ENCODE measurements at places on chromosomes 1 and 21. TPM values are rescaled to one million over a fixed set of nuclear protein-coding genes. Genes with fewer than 3 reads are reported as not detected.
A peak's percentile ranks its signal among the peaks of the same experiment; 100 is the strongest.

- peaks cover 5% of the 10 kb centered on the region for H3K36me3 ChIP-seq
- no peak overlapping the region for H3K4me3 ChIP-seq
- peaks cover 7% of the 10 kb centered on the region for H3K4me1 ChIP-seq
- H3K27ac ChIP-seq: no peak overlapping the region
Observed at GRCh38 chr1:109816175-109816811, 52.6 kb upstream of the EPS8L3 start.

DNA sequence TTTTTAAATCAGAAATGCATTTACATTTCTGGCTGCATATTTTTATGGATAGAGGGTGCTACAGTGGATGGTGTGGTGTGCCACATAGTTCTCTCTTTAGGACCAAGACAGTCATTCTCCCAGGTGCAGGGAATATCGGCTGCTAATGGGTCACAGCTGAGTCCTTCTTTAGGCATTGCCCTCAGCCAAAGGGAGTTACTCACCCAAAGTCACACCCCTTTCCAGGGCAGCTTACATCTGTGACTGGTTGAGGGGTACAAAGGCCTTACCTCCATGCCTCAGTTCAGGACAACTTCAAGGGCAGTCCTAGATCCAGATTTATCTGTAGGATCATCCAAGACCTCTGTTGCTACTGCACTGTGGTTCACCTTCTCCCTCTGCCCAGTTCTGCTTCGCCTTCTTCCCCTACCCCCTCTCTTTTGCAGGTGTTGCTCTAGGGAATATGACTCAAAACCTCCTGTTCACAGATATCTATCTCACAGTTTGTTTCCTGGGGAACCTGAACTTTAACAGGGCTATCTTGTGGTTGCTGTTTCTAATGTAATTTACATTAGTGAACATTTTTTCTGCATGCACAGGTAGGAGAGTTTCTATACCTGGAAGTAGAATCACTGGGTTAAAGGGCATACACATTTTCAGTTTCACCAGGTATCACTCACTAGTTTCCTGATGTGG lies 413.9 kb downstream of the RPS6KC1 start:
- DNase-seq: no peak
- H3K27ac ChIP-seq: no peak overlapping the region
- no peak overlapping the region for H3K4me3 ChIP-seq

DNA sequence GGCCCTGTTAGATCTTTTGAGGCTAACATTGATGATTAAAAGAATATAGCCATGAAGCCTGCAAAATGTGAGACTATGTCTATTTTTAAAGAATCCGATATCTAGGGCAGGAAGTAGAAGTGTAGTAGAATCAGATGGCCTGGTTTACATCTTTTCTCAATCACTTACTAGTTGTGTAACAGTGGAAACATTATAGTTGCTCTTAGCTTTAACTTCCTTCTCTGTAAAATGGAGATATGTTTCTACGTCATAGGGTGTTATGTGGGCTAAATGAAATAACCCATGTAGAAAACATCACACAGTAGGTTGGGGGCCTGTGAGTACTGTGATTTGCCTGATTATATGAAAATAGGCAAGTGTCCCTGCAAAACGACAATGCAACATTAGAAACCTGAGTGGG lies 4.4 kb upstream of the IGFN1 start:
- no peak overlapping the region for H3K4me3 ChIP-seq
- H3K36me3 ChIP-seq: no peaks in the 10 kb centered on the region
- H3K27me3 ChIP-seq: peaks cover 31% of the 10 kb centered on the region
- no peak for DNase-seq
- no peak overlapping the region for H3K27ac ChIP-seq

DNA sequence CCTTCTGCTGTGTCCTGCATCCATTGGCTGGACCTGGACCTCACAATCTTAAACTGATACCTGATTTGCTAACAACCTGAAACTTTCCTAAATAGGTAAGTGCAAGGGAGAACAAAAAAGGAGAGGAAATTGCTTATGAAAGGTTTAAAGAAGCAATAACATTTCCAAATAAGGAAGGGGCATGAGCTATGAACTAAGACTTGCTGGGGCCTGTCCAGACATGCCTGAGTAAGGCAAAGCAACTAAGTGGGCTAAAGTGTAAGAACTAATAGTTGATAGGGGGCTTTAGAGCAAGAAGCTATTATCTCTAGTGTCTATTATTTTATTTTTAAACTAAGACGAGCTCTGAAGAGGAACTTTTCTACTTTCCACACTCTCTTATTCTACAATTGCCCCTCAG lies 11.6 kb downstream of the JMJD4 start:
- H3K4me3 ChIP-seq: no peak overlapping the region
- peaks cover 7% of the 10 kb centered on the region for H3K4me1 ChIP-seq
- peaks cover 7% of the 10 kb centered on the region for H3K36me3 ChIP-seq
- H3K27me3 ChIP-seq: no peaks in the 10 kb centered on the region

- H3K27me3 ChIP-seq: peaks cover 21% of the 10 kb centered on the region
- H3K4me3 ChIP-seq: no peak overlapping the region
- peaks cover 5% of the 10 kb centered on the region for H3K4me1 ChIP-seq
- no peak overlapping the region for H3K27ac ChIP-seq
- H3K36me3 ChIP-seq: no peaks in the 10 kb centered on the region
Observed at GRCh38 chr1:39905172-39905571, 3.5 kb upstream of the MYCL start.

DNA sequence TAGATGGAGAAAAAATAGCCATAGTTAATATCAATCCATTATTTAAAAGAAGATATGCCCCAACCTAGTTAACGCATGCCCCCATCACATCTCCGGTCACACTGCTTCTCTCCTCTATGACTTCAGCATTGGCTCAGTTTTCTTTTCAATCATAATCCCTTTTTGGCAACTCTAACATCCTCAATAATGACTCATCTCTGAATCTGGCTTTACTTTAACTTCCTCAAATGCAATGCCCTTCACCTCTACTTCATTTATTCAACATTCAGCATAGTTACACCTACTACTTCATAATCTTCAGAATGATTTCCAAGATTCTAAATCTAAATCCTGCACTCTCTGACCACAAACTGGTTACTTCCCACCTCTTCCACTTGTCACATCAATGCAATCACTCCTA lies 417.3 kb downstream of the USH2A start:
- H3K4me3 ChIP-seq: no peak overlapping the region
- no peaks in the 10 kb centered on the region for H3K36me3 ChIP-seq
- H3K4me1 ChIP-seq: no peaks in the 10 kb centered on the region
- peaks cover 5% of the 10 kb centered on the region for H3K27me3 ChIP-seq

GRCh38 chr1:205934788-205935187 lies 8.5 kb downstream of the SLC26A9 start:
- no peak overlapping the region for H3K4me3 ChIP-seq
- H3K4me1 ChIP-seq: peaks cover 22% of the 10 kb centered on the region
- peaks cover 15% of the 10 kb centered on the region for H3K27me3 ChIP-seq
- no peaks in the 10 kb centered on the region for H3K36me3 ChIP-seq
- H3K27ac ChIP-seq: no peak overlapping the region

GRCh38 chr1:36814083-36814482 lies 220.2 kb downstream of the GRIK3 start:
- H3K4me1 ChIP-seq: no peaks in the 10 kb centered on the region
- H3K36me3 ChIP-seq: no peaks in the 10 kb centered on the region
- peaks cover 40% of the 10 kb centered on the region for H3K27me3 ChIP-seq
- H3K4me3 ChIP-seq: no peak overlapping the region

GRCh38 chr1:25672763-25673409 lies 56.3 kb downstream of the MAN1C1 start:
- peaks cover 7% of the 10 kb centered on the region for H3K27me3 ChIP-seq
- H3K27ac ChIP-seq: no peak overlapping the region
- no peak for DNase-seq

GRCh38 chr1:22174446-22175220 lies 31.7 kb upstream of the WNT4 start:
- H3K4me1 ChIP-seq: no peaks in the 10 kb centered on the region
- DNase-seq: no peak
- H3K27ac ChIP-seq: no peak overlapping the region
- H3K27me3 ChIP-seq: no peaks in the 10 kb centered on the region

DNA sequence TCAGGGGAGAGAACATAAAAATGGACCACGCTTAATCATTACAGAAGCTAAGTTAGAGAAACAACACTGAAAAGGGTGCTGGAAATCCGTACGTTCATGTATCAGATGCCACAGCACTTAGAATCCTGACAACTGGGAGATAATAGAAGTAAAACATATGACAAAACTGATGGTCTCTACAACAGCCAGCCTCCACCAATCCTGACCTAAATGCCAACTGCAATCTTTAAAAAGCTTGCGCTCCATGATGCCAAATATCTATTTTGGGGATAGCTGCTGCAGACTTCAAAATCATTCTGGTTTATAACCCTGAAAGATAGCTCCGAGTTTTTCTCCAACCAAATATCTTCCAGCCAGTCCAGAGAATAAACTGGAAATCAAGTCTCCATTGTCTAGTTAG lies 178.3 kb downstream of the RERE start:
- peaks cover 15% of the 10 kb centered on the region for H3K4me1 ChIP-seq
- no peak overlapping the region for H3K4me3 ChIP-seq
- H3K27me3 ChIP-seq: no peaks in the 10 kb centered on the region
- DNase-seq: no peak
- no peak overlapping the region for H3K27ac ChIP-seq

- H3K27me3 ChIP-seq: no peaks in the 10 kb centered on the region
- no peak for DNase-seq
- no peak overlapping the region for H3K4me3 ChIP-seq
- H3K36me3 ChIP-seq: no peaks in the 10 kb centered on the region
- H3K27ac ChIP-seq: no peak overlapping the region
Observed at GRCh38 chr1:84712276-84712874, 22.1 kb upstream of the SSX2IP start.

- peak; percentile 40 for DNase-seq
- no peaks in the 10 kb centered on the region for H3K36me3 ChIP-seq
- H3K4me1 ChIP-seq: peaks cover 28% of the 10 kb centered on the region
- no peaks in the 10 kb centered on the region for H3K27me3 ChIP-seq
- peak within 1 kb of the TSS; percentile 77 for H3K4me3 ChIP-seq
Observed at GRCh38 chr1:31373056-31373896, at the start of gene FABP3. Gene FABP3, minus strand, starts transcription at chr1:31373076. Its CDS starts 62 bp downstream, at chr1:31373014.

DNA sequence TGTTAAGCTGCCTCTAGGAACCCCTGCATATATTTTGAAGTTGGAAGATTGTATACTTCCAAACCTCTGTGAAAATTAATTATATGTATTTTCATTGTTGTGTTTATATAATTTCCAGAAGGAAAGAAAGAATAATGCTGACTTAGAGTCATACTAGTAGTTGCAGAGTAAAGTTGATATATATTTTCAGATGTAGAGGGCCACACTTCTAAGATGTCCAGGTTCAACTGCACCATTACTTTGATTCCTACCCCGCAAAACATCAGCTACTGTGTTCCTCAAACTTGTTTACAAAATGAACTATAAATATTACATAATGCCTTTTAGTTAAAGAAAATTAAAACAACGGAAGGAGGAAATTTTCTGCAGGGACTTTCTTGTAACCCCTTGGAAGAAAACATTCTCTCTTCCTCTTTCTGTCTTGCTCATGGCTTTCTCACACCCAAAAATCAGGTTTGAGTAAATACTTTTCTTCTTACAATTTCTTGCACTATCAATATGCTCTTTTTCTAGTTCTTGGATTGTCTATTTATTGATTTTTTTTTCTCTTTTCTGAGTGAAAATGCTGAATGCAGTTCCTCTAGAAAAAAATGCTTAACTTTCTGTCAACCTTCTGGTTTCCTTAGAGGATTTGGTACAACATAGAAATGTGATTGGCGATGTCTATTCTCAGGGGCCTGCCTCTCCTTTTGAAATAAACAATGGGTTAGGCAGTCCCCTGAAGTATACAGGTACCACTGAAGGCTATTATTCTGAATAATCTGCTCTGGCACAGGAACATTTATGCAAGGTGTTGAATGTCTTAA lies 867.8 kb downstream of the TTLL7 start:
- DNase-seq: no peak
- peaks cover 6% of the 10 kb centered on the region for H3K4me1 ChIP-seq
- H3K4me3 ChIP-seq: no peak overlapping the region
- H3K27me3 ChIP-seq: no peaks in the 10 kb centered on the region
- H3K27ac ChIP-seq: no peak overlapping the region

GRCh38 chr1:8947127-8947691 lies 1.5 kb downstream of the CA6 start:
- no peak overlapping the region for H3K4me3 ChIP-seq
- DNase-seq: no peak
- no peak overlapping the region for H3K27ac ChIP-seq
- peaks cover 11% of the 10 kb centered on the region for H3K4me1 ChIP-seq
- H3K27me3 ChIP-seq: no peaks in the 10 kb centered on the region

- no peak for DNase-seq
- no peaks in the 10 kb centered on the region for H3K27me3 ChIP-seq
- peaks cover 14% of the 10 kb centered on the region for H3K4me1 ChIP-seq
Observed at GRCh38 chr21:34771512-34772028, 102.8 kb downstream of the CLIC6 start.

DNA sequence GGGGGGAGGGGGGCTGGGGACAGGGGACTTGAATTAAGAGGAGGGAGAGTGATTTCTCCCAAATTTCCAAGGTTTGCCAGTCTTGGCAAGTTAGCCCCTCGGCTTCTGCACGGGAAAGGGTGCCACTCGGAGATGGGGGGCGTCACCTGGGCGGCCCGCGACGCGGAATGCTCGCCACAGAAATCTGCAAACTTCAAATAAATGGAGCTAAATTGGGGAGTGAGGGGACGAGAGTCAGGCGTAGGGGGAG lies 885 bp upstream of the SSBP3 start:
- no peak for DNase-seq
- H3K36me3 ChIP-seq: peaks cover 4% of the 10 kb centered on the region
- H3K27ac ChIP-seq: peak overlapping the region; percentile 99
- H3K4me3 ChIP-seq: peak overlapping the region; percentile 84
- no peaks in the 10 kb centered on the region for H3K27me3 ChIP-seq

- H3K36me3 ChIP-seq: no peaks in the 10 kb centered on the region
- H3K4me3 ChIP-seq: no peak overlapping the region
- DNase-seq: no peak
- peaks cover 12% of the 10 kb centered on the region for H3K4me1 ChIP-seq
- no peaks in the 10 kb centered on the region for H3K27me3 ChIP-seq
Observed at GRCh38 chr1:231518485-231519034, 9.9 kb upstream of the TSNAX start.

DNA sequence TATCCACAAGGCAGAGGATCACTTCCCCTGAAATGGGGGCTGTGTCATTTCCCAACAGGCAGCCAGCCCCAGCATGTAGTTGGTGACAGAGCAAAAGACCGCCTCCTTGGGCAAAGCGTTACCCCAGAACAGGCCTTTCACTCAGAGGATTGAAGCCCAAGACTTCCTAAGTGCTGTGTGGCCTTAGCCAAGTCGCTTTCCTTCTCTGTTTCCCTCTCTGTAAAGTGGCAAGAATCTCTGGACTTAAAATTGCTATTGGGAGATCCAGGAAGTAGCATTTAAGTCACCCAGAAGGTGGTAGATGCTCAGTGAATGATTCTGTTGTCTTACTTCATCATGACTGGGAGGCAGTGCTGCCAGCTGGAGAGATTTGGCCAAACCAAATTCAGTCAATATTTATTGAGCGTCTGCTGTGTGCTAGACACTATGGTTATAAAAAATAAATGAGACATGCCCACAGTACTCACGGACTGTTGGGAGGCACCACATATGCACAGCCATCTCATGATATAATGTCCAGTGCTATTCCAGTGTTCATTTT lies 35.3 kb downstream of the NIPAL3 start:
- H3K36me3 ChIP-seq: peaks cover 24% of the 10 kb centered on the region
- no peak overlapping the region for H3K4me3 ChIP-seq
- H3K27ac ChIP-seq: peak overlapping the region; percentile 96
- H3K4me1 ChIP-seq: peaks cover 31% of the 10 kb centered on the region
- no peak for DNase-seq
- H3K27me3 ChIP-seq: no peaks in the 10 kb centered on the region

- no peak overlapping the region for H3K4me3 ChIP-seq
- H3K27ac ChIP-seq: no peak overlapping the region
- H3K36me3 ChIP-seq: no peaks in the 10 kb centered on the region
- H3K27me3 ChIP-seq: peaks cover 39% of the 10 kb centered on the region
Observed at GRCh38 chr1:34028381-34029055, 136.5 kb downstream of the CSMD2 start.

Gene KRTAP19-5
- not detected for total RNA-seq

Gene FALEC
- total RNA-seq: 1.9 TPM

Gene PROK1
- 0.95 TPM for total RNA-seq

Gene HNRNPCL2
- not detected for total RNA-seq

Gene SPRR2D
- not detected for total RNA-seq

Gene TTC24
- not detected for total RNA-seq

Gene HRNR
- not detected for total RNA-seq
